ENCODE measurements at places on chromosomes 13 and 19.

GRCh38 chr13:40776681-40777165 lies 5.7 kb upstream of the MRPS31 start:
- DNase-seq: peak; percentile 73

DNA sequence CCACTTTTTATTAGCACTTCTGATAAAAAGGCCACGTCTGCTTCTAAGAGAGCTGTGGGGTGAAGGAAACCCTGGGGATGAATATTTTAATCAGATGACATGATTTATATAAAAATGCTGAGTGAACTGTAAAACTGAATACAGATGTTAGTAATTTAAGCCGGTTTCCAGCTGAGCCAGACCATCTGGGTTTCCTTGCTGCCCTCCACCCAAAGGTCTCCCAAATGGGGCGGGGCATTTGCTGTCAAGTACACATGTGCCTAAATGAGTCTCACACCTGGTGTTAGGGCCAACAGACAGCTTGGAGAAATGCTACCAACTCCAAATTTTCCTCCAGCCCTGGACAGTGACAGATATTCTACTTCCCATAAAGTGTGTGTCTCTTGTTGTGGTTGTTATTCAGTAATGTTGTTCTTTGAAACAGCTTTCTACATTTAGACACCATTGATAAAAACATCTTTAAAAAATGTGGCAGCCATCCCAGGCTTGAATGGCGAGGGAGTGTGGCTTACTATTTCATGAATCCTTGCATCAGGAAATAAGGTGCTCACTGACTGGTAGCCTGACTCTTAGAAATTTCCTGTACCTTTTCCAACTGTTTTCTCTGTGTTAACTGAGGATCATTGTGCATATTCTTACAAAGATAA lies 350.4 kb downstream of the MTUS2 start:
- DNase-seq: no peak

GRCh38 chr19:44661904-44662303 lies 9.4 kb upstream of the CEACAM19 start:
- DNase-seq: no peak

DNA sequence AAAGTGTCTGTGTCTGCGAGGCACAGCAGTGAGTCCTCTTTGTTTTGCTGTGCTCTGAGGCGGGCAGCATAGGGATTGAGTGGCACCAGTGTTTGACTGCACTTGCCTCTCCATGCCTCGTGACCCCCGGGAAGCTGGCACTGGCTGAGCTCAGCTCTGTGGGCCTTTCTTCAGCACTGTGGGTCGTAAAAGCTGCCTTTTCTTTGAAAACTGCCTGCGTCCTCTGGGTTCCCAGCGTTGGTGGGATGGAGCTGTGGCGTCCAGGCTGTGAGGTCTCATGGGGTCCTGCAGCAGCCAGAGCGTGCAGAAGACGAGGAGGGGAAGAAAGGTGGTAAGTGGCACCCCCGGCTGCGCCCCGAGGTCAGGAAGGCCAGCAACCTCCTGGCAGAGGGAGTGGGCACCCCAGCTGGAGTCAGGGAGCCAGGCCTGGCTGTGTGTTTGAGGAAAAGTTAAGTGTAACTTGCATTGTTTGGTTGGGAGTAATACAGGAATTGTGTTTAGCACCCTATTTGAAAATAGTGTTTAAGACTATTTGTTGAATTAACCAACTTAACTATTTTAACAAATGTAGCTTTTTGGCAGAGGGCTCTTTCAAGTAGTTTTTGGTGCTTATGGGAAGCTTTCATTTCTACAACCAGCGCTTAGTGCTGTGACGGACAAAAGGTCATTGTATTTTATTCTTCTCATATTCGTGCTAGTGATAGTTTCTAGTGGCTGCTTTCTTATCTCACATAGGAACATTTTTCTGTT lies 79.3 kb upstream of the TEX29 start:
- no peak for DNase-seq

DNA sequence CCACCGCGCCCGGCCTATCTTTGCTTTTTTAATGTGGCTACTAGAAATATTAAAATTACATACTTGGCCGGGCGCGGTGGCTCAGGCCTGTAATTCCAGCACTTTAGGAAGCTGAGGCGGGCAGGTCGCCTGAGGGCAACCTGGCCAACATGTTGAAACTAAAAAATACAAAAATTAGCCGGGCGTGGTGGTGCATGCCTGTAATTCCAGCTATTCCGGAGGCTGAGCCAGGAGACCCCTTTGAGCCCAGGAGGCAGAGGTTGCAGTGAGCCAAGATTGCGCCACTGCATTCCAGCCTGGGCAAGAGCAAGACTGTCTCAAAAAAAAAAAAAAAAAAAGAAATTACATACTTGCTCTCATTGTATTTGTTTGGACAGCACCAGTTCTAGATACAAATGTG lies 34.8 kb upstream of the DPRX start:
- no peak for DNase-seq

GRCh38 chr13:79196366-79196765 lies 209.7 kb downstream of the RBM26 start:
- DNase-seq: peak; percentile 7
